ENCODE measurements at places on chromosomes 5 and 9.

DNA sequence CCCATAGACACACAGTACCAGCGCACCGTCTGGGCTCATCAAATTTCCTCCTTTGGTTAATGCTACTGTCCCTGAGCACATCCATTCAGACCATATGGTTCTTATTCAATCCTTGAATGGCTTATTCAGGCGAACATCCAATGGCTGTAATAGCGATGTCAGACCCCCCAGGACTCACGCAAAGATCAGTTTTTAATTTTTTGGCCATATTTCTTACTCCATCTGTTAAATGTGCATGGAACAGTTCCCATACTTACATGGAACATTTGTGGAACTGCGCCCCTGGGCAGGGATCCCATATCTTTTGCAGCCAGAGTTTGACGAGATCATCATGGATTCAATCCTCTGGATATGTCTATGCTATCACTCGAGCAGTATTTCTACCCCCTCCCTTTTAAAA, 213.2 kb downstream of the ADAMTS6 start:
- no peak for DNase-seq

DNA sequence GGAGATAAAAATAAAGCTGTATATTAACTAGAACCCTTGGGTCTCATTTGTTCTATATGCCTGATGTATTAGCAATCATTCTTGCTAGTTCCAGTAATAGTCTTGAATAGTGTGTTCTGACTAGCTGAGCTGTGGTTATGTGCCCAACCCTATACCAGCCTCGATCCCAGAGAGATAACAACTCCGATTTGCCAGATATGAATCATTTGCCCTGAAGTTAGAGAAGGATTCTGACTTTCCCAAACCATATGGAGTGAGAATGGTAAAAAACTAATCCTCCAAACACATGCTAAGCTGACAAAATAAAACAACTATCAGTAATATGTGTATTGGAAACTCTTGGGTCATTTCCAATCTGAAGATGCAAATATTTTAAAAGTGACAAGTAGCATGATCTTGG, 64.8 kb downstream of the ALDH1A1 start:
- DNase-seq: peak; percentile 41

GRCh38 chr9:134556531-134557068, 85.0 kb upstream of the COL5A1 start:
- peak; percentile 45 for DNase-seq

DNA sequence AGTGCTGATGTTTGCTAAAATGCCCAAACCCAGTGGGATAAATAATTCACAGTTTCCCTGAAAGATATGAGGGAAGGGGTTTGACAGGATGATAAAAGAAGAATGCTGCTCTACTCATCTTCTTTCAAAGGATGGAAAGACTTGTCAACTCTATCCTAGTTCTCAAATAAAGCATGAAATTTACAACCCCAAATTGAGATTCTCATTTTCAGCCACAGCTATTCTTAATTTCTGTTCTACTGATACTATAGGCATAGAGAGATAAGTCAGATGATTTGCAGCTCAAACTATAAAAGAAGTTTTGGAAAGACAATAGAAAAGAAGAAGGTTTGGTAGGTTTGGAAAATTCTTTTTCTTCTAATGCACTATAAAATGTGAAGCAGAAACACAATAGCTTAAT, 542.6 kb downstream of the CSNK1G3 start:
- no peak for DNase-seq

DNA sequence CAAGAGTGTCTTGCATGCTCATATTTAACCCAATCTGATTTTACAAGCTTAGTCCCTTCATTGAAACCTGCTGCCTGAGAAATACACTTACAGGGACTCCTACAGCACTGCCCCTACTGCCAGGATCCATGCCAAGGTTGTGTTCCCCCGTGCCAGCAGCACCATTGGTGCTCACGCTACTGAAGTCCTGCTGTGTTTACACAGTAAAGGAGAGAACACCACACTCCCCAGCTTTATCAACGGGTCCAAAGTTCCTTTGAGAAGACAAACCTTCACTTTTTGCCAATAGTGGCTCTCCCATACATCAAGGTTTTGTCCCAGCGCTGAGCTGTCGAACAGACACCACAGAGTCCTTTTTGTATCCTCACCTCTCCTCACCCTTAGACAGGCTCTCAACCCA, 155.1 kb upstream of the WWC1 start:
- DNase-seq: no peak

GRCh38 chr5:148875205-148875875, 48.9 kb downstream of the ADRB2 start:
- DNase-seq: peak; percentile 52
